ENCODE measurements at places on chromosomes 4 and X.

- no peak for DNase-seq
Measured at GRCh38 chr4:25795566-25796454, 67.0 kb downstream of the SEL1L3 start.

- DNase-seq: no peak
Measured at GRCh38 chr4:119629142-119629471, 503 bp upstream of the PDE5A start.

DNA sequence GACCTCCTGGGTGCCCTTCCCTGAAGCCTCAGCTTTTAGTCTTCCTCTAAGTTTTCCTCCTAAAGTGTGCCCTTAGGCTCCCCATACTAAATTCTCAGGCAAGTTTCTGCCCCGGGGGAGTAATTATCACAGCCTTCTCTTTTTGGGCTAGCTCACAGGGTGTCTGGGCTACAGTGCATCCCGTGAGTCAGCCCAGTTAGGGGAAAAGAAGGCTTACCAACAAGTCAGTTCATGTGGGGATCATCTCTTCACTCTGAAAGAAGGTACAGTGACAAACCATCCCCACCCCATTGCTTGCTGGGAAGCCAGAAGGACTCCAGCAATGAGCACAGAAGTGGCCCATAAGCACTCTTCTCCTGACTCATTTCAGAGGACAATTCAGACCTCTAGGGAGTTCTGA is 134.7 kb upstream of the FAM9C start:
- no peak for DNase-seq

DNA sequence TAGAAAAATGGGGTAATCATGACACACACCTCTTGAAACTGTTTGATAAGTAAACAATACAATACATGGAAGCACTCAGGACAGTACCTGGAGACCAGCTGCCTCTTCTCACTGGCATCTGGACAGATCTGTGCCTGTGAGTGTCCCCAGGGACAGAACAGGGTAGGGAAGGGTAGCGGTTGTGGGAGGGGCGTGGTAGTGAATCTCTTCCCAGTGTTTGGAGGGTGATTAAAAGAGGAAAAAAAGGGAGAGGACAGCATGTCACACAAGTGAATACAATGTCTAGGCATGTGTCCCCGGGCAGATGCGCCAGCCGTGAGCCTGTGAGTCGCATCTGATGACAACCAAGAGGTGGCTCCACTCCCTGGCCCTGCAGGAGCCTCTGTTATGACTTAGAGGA is 138.8 kb upstream of the MSX1 start:
- DNase-seq: no peak

GRCh38 chr4:48651914-48652313 is 128.2 kb downstream of the FRYL start:
- DNase-seq: no peak

GRCh38 chr4:138053641-138054301 is 188.4 kb downstream of the SLC7A11 start:
- DNase-seq: no peak

DNA sequence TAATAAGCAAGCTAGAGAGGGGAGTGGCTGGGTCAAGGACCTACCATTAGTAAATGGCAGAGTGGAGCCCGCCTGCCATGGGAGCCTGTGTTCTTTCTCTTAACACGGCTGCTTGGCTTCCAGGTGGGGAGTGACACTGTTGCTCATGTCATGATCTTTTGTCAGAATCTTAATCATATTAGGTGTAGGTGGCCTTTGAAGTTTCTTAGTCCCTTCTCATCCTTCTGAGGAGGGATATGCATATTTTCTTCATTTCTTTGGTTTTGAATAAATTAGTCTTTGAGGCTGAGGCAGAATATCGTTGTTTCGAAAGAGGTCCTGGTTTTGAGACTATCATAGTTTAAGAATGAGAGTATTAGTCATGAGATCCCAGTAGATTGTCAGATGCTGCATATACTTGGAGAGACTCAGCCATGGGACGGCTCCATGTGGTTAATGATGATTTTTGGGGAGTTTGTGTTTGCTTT is 28.9 kb downstream of the SNX25 start:
- DNase-seq: no peak
